ENCODE measurements at places on chromosomes 3 and 15.

DNA sequence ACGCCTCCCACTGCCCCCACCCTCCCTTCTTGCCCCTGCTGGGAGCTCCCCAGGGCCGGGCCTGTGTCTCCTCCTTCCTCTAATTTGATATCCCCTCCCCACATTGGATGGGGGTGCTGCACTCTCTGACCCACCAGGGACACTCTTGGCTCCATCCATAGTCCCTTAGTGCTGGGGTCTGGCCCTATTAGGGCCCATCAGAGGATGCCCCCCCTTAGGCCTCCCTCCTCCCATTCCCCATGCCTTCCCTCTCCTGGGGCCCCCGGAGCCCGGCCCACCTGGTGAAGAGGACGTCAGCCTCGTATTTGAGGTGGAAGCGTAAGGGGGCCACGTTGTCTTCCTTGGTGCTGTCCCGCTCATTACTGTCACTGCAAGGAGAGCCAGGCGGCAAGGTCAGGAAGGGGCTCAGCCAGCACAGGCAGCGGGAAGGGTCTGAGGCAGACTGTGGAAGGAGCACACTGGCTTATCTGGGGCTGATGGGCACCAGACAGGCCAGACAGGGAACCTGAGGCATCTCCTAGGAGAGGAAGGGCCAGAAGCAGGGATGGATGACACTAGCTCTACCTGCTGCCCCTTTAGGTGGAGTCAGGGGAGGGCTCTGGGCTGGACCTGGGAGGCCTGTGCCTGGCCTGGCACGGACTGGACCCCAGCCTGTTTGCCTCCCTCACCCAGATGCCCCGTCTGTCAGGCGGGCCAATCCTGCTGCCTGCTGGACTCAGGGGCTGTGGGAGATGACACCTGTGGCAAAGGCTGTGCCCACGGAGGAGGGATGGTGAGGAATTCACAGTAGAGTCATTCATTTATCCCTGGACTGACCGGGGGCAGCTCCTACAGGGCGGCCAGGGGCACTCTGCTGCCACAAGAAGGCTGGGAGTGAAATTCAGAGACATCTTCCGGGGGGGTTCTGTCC lies 36.2 kb downstream of the FEM1B start:
- DNase-seq: no peak

GRCh38 chr3:50156549-50157493 lies 1.7 kb downstream of the SEMA3F start:
- no peak for DNase-seq

GRCh38 chr15:32844118-32844711 lies 126.4 kb downstream of the GREM1 start:
- DNase-seq: no peak

DNA sequence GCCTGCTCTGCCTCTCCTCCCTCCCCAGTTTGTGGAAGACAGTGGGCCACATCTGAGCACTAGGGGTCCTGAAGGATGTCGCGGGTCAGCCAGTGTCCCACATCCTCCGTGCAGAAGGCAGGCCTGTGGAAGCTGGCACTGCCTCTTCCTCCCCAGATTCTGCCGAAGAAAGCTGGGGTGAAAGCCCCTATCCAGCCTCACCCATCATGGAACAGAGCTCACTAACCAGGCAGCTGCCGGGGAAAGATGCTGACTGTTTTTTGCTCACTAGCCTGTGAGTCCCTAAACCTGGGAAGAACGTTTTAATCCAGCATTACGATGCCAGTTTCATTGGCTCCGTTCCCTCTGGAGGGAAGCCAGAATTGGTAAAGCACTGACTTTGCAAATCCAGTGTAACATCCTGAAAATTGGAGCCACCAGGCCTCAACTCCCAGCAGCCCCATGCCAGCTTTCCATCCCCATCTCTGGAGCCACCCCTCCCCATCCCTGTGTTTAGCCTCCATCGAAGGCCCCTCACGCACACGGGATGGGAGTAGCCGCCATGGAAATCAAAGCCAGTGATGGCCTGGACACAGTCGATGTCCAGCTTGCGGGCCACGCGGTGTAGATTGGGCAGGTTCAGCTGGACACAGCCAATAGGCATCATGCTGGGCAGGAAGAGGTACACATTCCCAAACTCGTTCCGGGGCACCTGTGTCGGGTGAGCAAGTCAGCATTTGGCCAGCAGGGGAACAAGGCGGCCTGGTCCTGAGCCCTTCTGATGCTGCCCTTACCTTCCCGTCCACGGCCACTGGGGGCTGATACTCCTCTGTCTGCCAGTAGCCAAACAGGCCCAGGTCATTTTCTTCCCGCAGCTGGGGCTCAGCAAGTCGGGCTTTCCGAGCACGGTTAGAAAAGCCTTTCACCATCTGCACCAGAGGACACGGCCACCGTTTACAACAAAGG lies 23.5 kb downstream of the TMEM43 start:
- DNase-seq: no peak

Measured in heart right ventricle (tissue), 16 donors.